ENCODE measurements at places on chromosomes 5 and 9. TPM values are rescaled to one million over a fixed set of nuclear protein-coding genes. Genes with fewer than 3 reads are reported as not detected.

GRCh38 chr5:159463590-159464321 is 133.5 kb upstream of the IL12B start:
- H3K4me3 ChIP-seq: no peak overlapping the region
- DNase-seq: no peak
- no peaks in the 10 kb centered on the region for H3K27me3 ChIP-seq
- peaks cover 11% of the 10 kb centered on the region for H3K4me1 ChIP-seq
- H3K36me3 ChIP-seq: no peaks in the 10 kb centered on the region
- H3K27ac ChIP-seq: no peak overlapping the region

GRCh38 chr9:79377339-79377855 is 194.4 kb upstream of the TLE4 start:
- H3K27me3 ChIP-seq: no peaks in the 10 kb centered on the region
- H3K27ac ChIP-seq: no peak overlapping the region
- no peak overlapping the region for H3K4me3 ChIP-seq
- H3K36me3 ChIP-seq: no peaks in the 10 kb centered on the region
- DNase-seq: no peak

Gene FBP2
- polyA plus RNA-seq: 22.0 TPM

DNA sequence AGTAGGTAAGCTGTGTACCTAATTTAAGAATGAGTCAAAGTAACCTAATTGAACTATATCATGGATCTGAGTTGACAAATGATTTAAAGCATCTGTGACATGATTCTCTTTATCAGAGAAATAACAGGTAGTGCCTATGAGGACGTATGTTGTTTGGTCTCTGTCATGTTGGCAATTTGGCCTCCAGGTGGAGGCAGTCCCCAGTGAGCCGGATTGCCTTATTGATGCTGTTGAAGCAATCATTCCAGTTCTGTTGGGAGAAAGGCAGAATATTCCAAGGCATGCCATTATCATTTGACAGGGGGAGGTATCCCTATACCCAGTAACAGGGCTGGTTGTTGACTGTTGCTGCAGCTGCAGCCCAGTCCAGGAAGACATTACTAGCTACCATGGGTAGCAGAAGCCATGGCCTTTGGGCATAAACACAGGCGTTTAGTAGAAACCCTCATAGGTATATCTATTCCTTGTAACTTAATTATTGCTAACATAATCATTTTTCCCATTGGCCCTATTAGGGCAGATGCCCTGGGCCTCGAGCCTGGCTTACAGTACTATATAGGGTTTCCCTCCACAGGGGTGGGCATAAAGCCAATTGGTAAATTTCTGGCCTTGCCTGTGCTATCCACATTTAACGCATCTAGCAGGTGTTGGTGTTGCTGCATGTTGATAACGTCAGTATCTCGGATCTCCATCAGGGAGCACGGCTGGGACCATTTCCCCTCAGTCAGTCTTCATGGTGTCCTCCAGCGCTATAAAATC is 12.2 kb upstream of the SLC22A4 start:
- no peak overlapping the region for H3K27ac ChIP-seq
- H3K36me3 ChIP-seq: no peaks in the 10 kb centered on the region
- H3K4me1 ChIP-seq: no peaks in the 10 kb centered on the region
- DNase-seq: no peak

Gene TBCA
- 328 TPM for polyA plus RNA-seq

Gene PCDHB9
- polyA plus RNA-seq: not detected

GRCh38 chr9:116423149-116423548 is 264.0 kb upstream of the TRIM32 start:
- no peak overlapping the region for H3K4me3 ChIP-seq
- no peak for DNase-seq
- no peak overlapping the region for H3K27ac ChIP-seq
- peaks cover 21% of the 10 kb centered on the region for H3K36me3 ChIP-seq
- H3K4me1 ChIP-seq: no peaks in the 10 kb centered on the region

- no peaks in the 10 kb centered on the region for H3K4me1 ChIP-seq
- no peak overlapping the region for H3K27ac ChIP-seq
- H3K36me3 ChIP-seq: no peaks in the 10 kb centered on the region
- H3K27me3 ChIP-seq: no peaks in the 10 kb centered on the region
- H3K4me3 ChIP-seq: no peak overlapping the region
- DNase-seq: no peak
Measured at GRCh38 chr9:126027566-126027965, 280.4 kb downstream of the PBX3 start.

GRCh38 chr5:56166671-56167385 is 66.3 kb downstream of the ANKRD55 start:
- no peaks in the 10 kb centered on the region for H3K36me3 ChIP-seq
- no peaks in the 10 kb centered on the region for H3K4me1 ChIP-seq
- H3K27me3 ChIP-seq: no peaks in the 10 kb centered on the region
- no peak overlapping the region for H3K4me3 ChIP-seq

DNA sequence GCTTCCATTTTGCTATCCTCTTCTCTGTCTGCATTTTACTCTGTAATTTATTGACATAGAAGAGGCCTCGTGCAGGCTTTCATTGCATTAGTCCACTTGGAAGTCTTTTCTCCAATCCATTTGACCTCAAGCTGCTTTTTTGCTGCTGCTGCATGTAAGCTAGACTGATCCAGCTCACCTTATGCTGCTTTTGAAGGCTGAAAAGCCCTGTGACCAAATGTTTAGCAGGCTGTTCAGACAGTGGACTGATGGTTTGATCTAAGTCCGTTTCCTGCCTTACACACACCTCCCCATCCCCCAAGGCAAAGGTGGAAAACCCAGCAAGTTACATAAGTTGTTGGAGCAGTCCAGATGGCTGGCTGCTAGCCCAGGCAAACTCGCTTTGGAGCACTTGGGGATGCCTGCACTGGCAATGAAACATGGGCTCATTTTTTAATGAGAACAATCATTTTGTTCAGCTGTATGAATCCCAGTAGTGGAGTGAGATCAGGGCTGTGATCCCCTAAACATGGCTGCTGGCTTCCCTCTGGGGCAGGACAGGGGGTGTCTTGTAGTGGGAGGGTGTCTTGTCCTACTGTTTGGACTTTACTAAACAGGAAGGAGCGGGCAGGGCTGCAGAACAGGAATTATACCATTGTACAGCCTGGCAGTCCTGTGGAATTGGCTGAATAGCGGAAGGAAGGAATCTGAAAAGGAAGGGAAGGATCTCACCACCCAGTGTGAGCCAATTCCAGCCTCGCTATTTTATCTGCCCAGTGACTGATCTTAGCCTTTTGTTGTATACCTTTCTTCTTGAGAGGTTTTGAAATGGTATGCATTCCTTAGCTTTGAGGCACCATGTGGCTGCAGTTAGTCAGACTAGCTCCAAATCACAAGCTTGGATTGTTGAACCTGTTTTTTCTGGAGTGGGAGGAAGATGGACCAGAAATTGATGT is 212.0 kb downstream of the ARHGAP26 start:
- peak; percentile 84 for DNase-seq
- H3K27ac ChIP-seq: peak overlapping the region; percentile 71
- H3K4me1 ChIP-seq: peaks cover 23% of the 10 kb centered on the region

DNA sequence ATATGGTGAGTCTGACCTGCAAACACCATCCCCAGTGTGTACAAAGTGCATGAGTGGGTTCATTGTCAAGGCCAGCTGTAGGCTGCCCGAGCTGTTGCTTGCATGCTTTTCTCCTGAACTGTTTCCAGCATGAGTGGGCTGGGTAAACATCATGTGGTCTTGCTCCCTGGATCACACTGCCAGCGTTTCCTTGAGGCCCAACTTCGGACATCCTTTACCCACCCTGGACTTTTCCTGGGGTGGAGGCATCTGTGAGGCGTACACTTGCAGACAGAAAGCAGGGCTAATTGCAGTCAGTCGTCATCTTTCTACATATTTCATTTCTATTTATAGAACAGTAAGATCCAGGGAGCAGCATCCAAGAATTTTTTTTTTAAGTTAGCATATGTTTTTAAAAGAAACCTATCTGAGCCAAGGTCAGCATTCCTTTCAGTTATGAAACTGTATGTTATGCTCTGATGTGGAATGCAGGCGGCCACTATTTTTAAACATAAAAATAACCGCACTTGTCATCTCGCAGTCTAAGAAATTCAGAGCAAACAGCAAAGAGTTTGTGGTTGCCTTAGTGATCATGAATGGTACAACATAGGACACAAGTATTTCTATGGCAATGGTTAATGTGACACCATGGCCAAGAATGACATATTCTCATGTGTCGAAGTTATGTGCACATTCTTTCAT is 106.5 kb upstream of the DMRT1 start:
- H3K27me3 ChIP-seq: no peaks in the 10 kb centered on the region
- H3K27ac ChIP-seq: peak overlapping the region; percentile 82
- H3K36me3 ChIP-seq: peaks cover 81% of the 10 kb centered on the region
- H3K4me3 ChIP-seq: no peak overlapping the region

- H3K4me1 ChIP-seq: peaks cover 11% of the 10 kb centered on the region
- H3K36me3 ChIP-seq: peaks cover 47% of the 10 kb centered on the region
- H3K27me3 ChIP-seq: no peaks in the 10 kb centered on the region
- peak overlapping the region; percentile 30 for H3K27ac ChIP-seq
- no peak for DNase-seq
Measured at GRCh38 chr9:109036744-109037680, 23.7 kb upstream of the CTNNAL1 start.

DNA sequence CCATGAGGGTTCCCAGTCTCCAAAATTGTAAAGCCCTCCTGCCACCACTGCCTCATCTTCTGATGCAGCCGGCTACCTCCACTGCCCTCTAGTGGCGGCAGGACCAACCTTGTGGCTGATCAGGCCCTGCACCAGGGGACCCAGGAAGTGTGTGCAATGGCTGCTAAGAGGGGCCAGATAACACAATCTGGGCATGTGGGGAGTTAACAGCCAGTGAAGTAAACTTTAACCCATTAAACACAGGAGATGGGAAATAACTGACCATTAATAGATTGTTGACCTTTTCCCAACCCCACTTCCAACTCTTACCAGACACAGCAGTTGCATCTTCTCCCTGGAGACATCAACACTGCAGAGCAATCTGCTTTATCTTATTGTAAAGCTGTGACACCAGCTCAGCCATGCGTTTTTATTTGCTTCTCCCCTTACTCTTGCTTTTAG is 63.3 kb downstream of the FREM1 start:
- H3K36me3 ChIP-seq: no peaks in the 10 kb centered on the region
- H3K27ac ChIP-seq: no peak overlapping the region
- DNase-seq: peak; percentile 70
- H3K27me3 ChIP-seq: no peaks in the 10 kb centered on the region
- no peaks in the 10 kb centered on the region for H3K4me1 ChIP-seq

DNA sequence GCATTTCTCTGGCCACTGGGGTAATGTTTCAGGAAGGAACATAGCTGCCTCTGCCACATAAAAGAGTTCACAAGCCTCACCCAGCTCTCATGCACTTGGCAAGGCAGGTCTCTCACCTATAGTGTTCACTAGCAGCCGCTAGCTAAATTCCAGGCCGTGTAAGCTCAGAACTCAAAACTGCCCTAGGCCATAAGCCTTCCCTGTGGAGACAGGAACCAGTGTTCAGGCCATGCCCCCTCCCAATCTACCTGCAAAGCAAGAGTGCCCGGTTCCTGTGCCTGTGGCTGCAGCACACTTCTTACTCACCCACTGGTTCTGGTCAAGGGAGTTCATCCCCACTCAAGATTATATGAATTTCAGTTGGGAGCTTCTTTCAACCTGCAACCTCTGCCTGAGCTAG is 60.7 kb upstream of the ZNF169 start:
- no peak overlapping the region for H3K4me3 ChIP-seq
- no peak for DNase-seq
- H3K4me1 ChIP-seq: no peaks in the 10 kb centered on the region
- no peak overlapping the region for H3K27ac ChIP-seq

Gene ZNF462
- 0.50 TPM for polyA plus RNA-seq

DNA sequence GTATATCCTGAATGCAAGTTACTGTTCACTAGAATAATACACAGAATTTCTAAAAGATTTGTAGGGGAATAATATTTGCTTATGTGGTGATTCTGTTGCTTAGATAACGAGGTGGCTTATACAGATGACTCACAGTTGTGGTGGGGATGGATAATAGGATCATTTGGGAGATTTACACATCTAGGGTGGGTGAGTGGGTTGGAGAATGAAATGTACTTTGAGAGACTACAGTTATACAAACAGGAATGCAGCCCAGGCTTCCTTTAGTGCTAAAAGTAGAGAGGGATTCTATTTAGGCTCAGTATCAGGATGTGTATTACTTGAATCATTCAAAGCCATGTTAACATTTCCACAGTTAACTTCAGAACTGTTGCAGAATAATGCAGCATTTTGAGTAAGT is 1.8 kb downstream of the CTXN3 start:
- no peaks in the 10 kb centered on the region for H3K36me3 ChIP-seq
- no peak overlapping the region for H3K4me3 ChIP-seq
- H3K27ac ChIP-seq: no peak overlapping the region
- DNase-seq: no peak

- peaks cover 67% of the 10 kb centered on the region for H3K27me3 ChIP-seq
- DNase-seq: no peak
- no peak overlapping the region for H3K4me3 ChIP-seq
- H3K36me3 ChIP-seq: no peaks in the 10 kb centered on the region
Measured at GRCh38 chr5:170571875-170572852, 68.3 kb downstream of the KCNIP1 start.

DNA sequence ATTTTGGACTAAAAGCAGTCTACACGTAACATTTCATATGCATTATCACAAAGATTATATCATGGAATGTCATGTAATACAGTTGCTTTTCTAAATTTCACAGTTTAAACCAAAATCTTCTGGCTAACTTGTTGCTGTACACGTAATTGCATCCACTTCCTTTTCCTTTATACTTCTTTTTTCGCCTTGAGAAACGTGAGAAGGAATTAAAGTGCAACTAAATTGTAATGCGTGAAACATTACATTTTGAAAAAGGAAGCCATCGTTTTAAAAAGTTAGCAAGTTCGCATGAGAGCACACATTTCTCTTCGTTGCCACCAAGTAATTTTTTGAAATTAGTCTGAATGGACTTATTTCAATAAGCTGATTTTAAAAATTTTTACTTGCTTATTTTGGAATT is 80.0 kb downstream of the MEGF10 start:
- no peak overlapping the region for H3K27ac ChIP-seq
- no peaks in the 10 kb centered on the region for H3K4me1 ChIP-seq
- no peaks in the 10 kb centered on the region for H3K27me3 ChIP-seq
- no peak for DNase-seq
- no peaks in the 10 kb centered on the region for H3K36me3 ChIP-seq
- H3K4me3 ChIP-seq: no peak overlapping the region
